ENCODE measurements at places on chromosomes 2 and 18.

GRCh38 chr18:79776674-79777073, 21.1 kb upstream of the KCNG2 start:
- no peak for DNase-seq

GRCh38 chr2:162839419-162839818, 852 bp upstream of the KCNH7 start:
- peak; percentile 79 for DNase-seq

DNA sequence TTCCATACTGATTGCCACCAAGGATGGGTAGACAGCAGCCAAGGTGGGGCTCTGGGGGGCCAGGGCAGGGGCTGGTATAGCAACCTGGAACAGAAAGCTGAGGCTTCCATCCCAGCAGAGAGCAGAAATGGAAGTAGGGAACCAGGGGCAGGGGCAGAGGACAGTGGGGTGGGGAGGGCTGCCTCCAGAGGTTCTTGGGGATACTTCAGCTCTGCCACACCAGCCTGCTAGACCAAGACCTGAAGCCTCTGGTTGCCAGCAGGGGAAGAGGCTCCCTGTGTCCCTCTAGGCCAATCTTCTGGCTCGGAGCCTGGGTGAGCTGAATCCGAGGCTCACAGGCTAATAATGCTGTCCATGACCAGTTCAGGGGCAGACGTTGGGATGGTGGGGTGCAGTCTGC, 329.0 kb downstream of the DYSF start:
- DNase-seq, result no peak

DNA sequence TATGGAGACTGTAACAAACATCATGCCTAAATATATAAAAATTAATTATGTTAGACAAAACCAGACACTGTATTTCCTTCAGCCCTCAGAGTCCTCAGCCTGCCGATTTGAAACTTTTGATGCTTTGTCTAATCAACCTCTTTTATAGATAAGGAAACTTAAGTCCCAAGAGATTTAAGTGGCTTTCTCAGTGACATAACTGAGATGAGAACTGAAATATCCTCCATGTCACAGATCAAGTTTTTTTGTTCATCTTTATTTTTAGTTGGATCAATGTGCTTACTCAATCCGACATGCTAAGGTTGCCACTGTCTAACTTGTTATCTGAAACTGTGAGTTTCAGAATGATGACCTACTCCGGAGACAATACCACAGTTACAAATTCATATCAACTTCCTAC, 72.3 kb downstream of the BARD1 start:
- no peak for DNase-seq

- no peak for DNase-seq
Observed at GRCh38 chr2:8515864-8516533, 165.9 kb upstream of the ID2 start.

DNA sequence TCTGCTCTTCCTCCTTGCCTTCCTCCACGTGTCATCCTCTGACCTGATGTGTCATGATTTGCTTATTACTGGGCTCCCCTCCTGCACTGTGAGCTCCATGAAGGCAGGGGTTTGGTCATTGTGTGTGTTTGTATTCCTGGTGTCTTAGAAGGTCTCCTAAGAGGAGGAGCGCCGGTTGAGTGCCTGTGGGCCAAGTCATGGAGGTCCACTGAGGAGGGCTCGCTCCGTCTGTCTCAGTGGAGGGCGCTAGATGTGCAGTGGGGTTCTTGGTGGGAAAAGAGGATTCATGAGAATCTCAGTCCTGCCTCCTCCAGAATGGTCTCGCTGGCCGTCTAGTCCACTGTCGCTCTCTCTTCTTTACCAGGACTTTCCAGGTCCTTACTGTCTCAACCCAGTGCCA, 100.2 kb downstream of the VWA3B start:
- no peak for DNase-seq

DNA sequence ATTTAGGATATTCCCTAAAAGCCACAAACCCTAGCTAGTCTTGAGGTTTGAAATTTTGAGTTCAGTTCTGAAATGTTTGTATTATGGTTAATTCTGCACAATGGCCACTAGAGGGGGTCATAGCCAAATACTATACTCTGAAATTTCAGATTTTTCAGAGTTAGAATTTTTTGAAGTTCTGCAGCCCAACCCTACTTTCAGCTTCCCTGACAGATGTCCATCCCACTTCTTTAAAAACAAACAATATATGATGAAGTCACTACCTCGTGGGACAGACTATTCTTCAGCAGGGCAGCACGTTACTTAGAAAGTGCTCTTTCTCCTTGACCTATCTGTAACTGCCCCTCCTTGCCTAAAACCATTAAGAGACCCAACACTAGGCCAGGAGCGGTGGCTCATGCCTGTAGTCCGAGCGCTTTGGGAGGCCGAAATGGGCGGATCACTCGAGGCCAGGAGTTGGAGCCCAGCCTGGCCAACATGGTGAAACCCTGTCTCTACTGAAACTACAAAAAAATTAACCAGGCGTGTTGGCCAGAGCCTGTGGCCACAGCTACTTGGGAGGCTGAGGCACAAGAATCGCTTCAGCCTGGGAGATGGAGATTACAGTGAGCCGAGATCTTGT, 48.2 kb upstream of the PAPOLG start:
- DNase-seq, result peak; percentile 3

GRCh38 chr18:71760541-71760940, 783.6 kb downstream of the CBLN2 start:
- DNase-seq, result peak; percentile 79

DNA sequence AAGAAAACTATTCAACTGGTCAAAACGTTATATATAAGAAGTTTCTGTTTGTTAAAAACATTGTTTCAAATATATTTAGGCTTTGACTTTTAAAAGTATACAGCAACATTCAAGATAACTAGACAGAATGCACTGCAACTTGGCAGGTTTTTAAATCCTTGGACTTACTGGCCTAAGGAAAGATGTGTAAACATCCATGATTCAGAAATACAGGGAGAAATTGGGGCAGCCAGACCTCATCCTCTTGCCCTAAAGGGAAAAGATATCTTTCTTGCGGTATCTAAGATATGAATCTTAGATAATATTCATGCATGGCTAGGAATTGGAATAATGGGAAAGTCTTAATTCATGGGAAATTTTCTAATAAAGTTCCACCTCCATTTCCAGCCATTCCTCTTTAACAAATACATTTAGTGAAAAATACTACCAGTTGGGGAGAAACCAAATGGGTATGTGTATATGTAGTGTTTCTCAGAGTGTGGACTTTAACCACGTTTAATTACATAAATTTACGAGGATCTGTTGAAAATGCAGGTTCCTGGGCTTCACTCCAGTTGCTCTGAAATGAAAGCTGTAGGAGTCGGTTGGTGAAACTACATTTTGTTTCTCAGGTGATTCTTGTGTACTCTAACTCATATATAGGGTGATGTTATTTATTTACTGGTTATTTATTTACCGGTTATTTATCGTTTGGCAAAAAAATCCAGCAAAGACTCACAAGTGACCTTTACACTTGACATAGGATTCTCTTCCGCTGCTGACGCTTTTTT, 587 bp upstream of the TANK start:
- no peak for DNase-seq
